GM04503 (cell line): ENCODE measurements at places on chromosomes 16 and 17.

DNA sequence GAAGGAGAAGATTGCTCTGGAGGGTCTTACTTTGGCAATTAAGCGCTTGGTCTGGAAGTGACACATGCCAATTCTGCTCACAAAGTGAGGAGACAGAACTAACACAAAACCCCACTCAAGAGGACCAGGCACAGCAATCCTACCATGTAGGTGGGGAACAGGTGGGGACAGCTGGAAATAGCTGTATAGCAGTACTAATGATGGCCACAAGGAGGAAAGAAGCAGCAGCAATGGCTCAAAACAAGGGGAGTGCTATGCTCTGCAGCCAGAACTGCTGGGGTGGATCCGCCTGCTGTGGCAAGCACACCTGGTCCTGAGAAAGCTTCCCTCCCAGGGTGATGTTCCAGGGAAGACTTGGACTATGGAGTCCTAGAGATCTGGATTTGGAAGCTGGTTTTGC, 17.0 kb upstream of the TMEM132E start:
- DNase-seq: no peak

GRCh38 chr17:36641331-36641876, 40.0 kb downstream of the MRM1 start:
- DNase-seq: no peak

- DNase-seq: no peak
These were observed 456.2 kb downstream of the XYLT1 start for GRCh38 chr16:17014484-17015121.

GRCh38 chr17:4849011-4849536, 15.9 kb downstream of the MINK1 start:
- no peak for DNase-seq

GRCh38 chr16:55672471-55672870, 16.7 kb downstream of the SLC6A2 start:
- peak; percentile 61 for DNase-seq

DNA sequence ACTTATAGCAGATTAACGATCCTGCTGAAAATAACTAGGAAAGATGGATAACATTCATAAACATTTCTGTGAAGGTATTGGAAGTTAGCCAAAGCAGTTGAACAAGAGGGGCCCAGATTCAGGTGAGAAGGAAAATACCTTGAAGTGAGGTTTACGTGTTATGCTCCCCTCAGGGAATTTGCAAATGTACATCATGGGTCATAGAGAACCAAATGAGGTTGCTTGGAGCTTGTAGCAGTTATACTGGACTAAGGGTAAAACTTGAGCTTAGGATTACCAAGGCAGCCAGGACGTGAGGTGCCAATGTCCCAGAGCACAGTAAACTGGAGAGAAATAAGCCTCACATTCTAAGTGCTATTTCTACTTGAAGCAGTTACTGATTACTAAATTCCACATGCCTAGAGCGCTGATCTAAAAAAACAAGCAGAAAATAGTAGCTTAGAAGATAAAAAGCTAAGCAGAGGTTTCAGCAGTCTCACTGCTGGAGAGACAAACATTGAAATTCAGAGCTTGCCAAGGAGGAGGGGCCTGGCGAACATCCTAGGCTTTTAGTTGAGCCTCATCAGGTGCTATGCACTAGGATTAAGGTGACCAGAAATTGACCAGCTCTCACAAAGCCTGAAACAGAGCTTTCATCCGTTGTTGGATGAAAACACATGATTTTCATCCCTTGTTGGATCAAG, 136.7 kb upstream of the FAM20A start:
- DNase-seq: no peak

GRCh38 chr17:73430848-73431247, 119.0 kb upstream of the CDC42EP4 start:
- DNase-seq: no peak

DNA sequence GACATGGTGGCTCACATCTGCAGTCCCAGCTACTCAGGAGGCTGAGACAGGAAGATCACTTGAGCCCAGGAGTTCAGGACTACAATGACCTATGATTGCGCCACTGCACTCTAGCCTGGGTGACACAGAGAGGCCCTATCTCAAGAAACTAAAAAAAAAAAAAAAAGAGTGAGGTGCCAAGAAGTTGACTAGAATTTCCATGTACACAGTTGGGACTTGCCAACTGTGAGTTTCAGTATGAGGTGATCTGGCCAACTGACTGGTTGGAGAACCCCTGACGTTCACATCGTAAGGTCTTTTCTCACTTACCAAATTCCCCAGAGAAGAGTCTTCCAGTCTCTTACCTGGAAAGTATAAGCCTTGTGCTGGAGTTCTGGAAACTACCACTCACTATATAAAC, 3.1 kb upstream of the MED11 start:
- no peak for DNase-seq

- DNase-seq: no peak
These were observed 1.4 kb upstream of the HEXD start for GRCh38 chr17:82416771-82417170.

GRCh38 chr16:11621539-11621919, 34.8 kb upstream of the LITAF start:
- no peak for DNase-seq

GRCh38 chr16:75116081-75116910, at the start of gene LDHD:
TSS of gene LDHD (minus strand) at chr16:75116780. CDS start at chr16:75116720, 60 bp downstream.
- no peak for DNase-seq

DNA sequence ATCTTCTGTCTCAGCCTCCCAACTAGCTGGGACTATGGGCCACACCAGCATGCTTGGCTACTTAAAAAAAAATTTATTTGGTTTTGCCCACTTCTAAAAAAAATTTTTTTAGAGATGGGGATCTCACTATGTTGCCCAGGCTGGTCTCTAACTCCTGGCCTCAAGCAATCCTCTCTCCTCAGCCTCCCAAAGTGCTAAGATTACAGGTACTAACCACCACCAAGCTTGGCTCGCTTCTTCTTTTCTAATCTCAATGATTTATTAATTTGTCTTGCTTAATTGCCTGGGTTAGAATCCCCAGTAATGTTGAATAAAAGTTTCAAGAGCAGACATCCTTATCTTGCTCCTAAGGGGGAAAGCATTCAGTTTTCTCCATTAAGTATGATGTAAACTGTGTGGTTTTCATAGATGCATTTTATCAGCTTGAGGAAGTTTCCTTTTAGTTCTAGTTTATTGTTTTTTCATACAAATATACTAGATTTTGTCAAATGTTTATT, 65.8 kb upstream of the NACA2 start:
- no peak for DNase-seq

DNA sequence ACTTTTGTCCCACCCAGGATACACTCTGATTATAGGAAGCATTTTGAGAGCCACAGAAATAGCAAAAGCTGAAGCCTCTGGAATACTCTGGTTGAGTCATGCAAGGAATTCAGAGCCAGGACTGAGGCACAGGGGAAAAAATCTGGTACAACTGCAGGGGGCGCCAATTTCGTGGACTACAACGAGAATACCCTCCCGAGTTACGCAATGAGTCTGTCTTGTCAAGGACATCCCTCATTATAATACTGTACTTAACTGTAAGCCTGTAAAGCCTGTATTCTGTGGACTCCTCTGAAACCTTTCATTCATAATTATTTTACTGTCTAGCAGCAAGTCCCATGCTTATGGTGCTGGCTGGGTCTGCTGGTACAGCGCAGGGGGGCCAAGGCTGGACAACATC, 7.8 kb downstream of the HOXB1 start:
- DNase-seq: no peak

DNA sequence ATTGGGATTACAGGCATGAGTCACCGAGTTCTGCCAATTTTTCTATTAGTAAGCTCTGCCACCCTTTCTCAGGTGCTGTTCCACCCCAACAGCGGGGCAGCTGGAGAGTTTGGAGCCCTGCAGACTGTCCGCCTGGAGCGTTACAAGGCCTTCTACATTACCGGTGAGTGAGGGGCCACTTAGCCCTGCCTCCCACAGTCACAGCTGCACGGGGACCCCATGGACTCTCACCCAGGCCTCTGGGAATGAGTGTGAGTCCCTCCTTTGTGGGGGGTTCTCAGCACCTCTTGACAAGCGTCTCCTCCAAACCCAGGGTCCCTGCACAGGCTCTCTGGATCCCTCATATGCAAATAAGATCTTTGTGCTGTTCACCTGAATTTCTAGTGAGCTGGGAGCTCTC, 56.0 kb downstream of the WIPI1 start:
- no peak for DNase-seq

DNA sequence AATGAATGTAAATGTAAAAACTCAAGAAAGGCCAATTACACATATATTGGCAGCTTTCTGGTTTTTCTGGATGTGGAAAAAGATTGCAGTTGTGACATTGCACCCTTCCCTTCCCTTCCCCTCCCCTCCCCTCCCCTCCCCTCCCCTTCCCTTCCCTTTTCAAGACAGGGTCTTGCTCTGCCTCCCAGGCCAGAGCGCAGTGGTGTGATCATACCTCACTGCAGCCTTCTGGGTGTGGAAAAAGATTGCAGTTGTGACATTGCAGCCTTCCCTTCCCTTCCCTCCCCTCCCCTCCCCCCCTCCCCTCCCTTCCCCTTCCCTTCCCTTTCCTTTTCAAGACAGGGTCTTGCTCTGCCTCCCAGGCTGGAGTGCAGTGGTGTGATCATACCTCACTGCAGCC, 41.7 kb downstream of the PIK3R5 start:
- DNase-seq: no peak

DNA sequence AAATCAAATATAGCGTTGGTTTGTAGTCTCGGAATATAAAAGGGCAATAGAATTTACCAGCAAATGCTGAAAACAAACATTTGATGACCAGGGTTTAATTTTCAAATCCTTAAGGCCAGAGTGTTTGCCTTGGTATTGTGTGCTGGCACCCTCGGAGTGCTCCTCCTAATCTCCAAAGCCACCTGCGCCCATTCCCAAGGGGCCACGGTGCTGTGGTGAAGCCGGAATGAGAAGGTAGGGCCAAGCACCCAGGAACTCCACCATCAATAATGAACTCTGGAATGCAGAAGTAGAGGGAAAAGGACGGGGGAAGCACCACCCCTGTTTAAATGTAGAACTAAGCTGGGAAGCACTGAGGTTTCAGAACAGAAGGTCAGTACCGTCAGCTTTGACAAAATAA, 51.9 kb downstream of the COG7 start:
- DNase-seq: no peak

- DNase-seq: no peak
These were observed 8.4 kb upstream of the DPEP3 start for GRCh38 chr16:67988675-67989074.

DNA sequence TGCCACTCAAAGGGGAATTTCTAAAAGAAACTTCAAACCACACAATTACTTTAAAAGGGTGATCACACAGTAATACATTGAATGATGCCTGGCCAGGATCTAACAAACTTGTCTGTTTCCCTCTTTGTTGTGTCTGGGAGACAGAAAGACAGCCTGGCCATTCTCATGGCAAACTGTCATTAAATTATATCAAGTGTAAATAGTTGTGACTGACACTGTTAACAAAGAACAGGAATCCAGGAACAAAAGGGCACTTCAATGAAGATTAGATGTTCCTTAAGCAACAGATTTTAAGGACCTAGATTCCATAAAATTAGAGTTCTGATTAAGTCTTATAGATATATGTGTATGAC, 383.6 kb downstream of the KCNJ2 start:
- no peak for DNase-seq

DNA sequence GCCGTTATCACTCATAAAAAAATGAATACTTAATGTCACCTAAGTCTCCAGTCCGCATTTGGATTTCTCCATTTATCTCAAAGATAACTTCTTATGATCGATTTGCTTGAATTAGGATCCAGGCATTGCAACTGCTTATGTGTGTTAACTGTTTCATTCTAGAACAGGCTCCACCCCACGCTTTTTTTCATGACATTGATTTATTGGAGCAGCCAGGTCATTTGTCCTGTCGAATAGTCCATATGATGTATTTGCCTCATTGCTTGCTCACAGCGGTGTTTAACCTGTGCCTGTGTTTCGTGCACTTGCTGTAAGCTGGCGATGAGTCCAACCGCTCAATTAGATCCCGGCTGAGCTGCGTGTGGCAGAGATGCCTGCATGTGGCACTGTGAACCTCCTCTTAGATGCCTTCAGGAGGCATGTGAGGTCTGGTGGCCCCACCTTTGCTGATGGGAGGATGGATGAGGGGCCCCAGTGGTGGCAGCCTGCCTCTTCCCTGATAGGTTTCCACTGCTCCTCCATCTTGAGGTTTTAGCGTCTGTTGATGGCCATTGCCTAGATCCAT, 16.4 kb downstream of the DHX38 start:
- no peak for DNase-seq

GRCh38 chr16:29667755-29668154, 4.7 kb downstream of the SPN start:
- DNase-seq: no peak

GRCh38 chr17:44381810-44382305, 7.6 kb downstream of the ITGA2B start:
- DNase-seq: no peak

GRCh38 chr17:57915985-57916757, 39.0 kb downstream of the CUEDC1 start:
- no peak for DNase-seq

DNA sequence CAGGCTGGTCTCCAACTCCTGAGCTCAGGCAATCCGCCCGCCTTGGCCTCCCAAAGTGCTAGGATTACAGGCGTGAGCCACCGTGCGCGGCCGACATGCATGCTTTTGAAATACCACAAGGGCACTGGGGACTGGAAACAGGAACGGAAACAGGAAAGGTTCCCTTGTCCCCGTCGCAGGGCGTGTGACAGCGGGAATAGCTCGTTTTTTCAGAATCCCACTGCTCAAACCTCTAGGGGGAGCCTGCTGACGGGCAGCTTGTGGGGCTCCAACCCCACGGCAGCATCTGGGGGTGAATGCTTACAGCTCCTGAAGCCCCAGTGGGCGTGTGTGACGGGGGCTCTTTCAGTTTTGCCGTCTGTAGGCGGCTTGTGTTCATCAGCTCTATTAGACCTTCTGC, 18.8 kb upstream of the ASGR2 start:
- no peak for DNase-seq

DNA sequence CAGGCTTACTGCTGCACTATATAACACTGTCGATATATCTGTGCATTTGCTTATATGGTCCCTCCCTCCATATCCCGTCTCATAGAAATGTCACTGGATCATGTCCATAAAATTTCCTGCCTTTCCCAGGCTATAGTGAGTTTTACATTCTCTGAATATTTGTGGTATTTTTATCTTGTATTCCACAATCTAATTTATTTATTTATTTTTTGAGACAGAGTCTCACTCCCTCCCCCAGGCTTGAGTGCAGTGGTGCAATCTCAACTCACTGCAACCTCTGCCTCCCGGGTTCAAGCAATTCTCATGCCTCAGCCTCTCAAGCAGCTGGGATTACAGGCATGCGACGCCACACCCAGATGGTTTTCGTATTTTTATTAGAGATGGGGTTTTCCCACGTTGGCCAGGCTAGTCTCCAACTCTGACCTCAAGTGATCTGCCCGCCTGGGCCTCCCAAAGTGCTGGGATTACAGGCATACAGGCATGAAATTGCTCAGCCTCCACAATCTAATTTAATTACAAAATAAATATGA, 12.9 kb downstream of the TRIM37 start:
- peak; percentile 92 for DNase-seq

DNA sequence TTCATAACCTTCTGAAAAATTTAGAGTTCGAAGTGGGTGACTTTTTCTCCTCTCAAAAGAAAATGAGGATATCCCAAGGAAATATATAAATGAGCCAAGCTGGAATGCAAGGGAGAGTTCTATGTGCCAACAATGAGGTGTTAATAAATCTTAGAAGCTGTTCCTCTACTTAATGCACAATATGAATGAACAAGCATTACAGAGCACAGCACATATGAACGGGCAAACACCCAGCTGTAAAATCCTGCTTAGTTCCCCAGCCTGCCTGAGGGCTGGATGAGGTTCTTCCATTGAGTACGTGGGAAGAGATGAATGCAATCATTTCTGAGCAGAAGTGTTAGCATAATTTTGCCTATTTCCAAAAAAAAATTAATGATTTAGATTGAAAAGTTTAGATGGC, 58.1 kb downstream of the WDR59 start:
- DNase-seq: no peak
